ENCODE measurements at places on chromosomes 7 and 10. TPM values are rescaled to one million over a fixed set of nuclear protein-coding genes. Genes with fewer than 3 reads are reported as not detected.

GIMAP1 gene
- total RNA-seq: not detected

C10orf67 gene
- not detected for total RNA-seq

ZMIZ2 gene
- 2.0 TPM for total RNA-seq

COX15 gene
- total RNA-seq: 20.6 TPM

CALHM1 gene
- not detected for total RNA-seq

THSD7A gene
- not detected for total RNA-seq

TLX1 gene
- not detected for total RNA-seq

CCDC7 gene
- 5.7 TPM for total RNA-seq

TSPAN33 gene
- total RNA-seq: 7.0 TPM

SHOC2 gene
- 11.1 TPM for total RNA-seq

VSTM4 gene
- 1.7 TPM for total RNA-seq

ZPBP gene
- not detected for total RNA-seq

SLC18A3 gene
- total RNA-seq: not detected

AKR1C8 gene
- not detected for total RNA-seq

GRCh38 chr10:118783776-118784545 is 29.2 kb upstream of the CACUL1 start:
- no peak for DNase-seq

DNA sequence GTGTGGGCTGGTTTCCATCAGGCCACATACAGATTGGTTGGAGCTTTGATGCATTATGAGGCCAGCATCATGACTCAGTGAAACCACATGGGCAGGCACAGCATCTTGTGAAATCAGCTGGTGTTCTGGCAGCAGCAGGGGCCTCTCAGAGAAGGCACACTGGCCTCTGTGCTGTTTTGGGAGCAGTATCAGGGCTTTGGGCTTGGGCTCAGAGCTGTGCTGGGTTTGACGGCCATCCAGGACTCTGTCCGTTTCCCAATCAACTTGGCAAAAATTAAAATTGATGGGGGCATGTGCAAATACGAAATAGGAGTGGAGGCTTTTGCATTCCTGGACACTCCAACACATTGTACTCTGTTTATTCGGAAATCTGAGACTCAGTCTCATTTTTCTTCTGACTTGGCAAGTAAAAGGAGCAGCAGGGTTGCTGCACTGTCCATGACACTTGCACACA is 190.9 kb downstream of the BMPER start:
- peak; percentile 61 for DNase-seq

DNA sequence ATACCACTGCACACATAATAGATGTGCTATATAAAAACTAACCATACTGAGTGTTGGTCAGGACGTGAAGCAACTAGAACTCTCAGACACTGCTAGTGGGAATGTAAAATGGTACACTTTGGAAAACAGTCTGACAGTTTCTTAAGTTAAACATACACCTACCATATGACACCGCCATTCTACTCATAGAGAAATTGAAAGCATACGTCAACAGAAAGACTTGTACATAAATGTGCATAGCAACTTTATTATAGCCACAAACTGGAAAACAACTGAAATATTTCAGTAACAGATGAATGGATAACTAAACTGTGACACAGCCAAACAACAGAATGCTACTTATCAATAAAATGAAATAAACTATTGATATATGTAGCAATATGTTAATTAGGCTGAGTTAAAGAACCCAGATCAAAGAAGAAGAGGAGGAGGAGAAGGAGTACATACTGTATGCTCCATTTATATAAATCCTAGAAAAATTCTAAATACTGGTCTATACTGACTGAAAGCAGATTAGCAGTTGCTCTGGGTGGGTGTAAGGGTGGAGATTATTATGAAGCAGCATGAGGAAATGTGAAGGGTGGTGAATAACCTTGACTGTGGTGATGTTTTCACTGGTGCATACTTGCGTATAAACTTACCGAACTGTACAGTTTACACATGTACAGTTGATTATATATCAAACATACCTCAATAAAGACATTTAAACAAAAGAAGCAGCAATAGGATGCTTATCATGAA is 48.6 kb downstream of the ARHGAP21 start:
- DNase-seq: no peak

- no peak for DNase-seq
Measured at GRCh38 chr7:25951414-25952260, 200.4 kb upstream of the NFE2L3 start.

DNA sequence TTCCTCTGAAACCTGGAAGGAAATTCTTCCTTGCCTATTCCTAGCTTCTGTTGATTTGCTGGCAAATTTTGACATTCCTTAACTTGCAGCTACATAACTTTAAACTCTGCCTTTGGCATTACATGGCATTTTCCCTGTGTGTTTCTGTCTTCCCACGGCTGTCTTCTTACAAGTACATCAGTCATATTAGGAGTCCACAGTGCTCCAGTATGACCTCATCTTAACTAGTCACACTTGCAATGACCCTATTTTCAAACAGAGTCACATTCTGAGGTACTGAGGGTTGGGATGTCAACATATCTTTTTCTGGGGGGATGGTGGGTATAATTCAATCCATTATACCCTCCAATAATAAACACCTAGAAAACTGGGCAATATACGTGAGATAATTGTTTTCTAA is 37.4 kb upstream of the EPHB6 start:
- DNase-seq: no peak

GRCh38 chr10:124559372-124560132 is 97.9 kb downstream of the LHPP start:
- no peak for DNase-seq

DNA sequence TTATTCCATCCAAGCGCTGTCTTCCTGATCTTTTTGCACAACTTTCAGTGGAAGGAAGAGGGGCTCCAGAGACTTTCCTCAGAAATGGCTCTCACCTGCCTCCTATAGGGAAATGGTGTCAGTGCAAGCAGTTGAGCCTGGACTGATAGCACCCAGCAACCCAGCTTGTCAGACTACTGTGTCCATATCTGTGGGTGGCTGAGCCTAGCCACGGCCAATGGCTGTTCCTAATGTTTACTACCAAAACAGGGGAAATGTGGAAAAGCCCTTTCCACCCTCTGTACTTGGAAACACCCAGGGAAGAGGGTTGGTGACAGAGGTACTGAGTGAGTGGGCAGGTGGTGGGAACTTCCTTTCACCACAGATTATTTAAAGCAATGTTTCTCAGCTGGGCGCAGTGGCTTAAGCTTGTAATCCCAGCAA is 4.3 kb upstream of the YKT6 start:
- DNase-seq: peak; percentile 28

GRCh38 chr7:112280267-112280666 is 73.8 kb downstream of the ZNF277 start:
- DNase-seq: no peak

DNA sequence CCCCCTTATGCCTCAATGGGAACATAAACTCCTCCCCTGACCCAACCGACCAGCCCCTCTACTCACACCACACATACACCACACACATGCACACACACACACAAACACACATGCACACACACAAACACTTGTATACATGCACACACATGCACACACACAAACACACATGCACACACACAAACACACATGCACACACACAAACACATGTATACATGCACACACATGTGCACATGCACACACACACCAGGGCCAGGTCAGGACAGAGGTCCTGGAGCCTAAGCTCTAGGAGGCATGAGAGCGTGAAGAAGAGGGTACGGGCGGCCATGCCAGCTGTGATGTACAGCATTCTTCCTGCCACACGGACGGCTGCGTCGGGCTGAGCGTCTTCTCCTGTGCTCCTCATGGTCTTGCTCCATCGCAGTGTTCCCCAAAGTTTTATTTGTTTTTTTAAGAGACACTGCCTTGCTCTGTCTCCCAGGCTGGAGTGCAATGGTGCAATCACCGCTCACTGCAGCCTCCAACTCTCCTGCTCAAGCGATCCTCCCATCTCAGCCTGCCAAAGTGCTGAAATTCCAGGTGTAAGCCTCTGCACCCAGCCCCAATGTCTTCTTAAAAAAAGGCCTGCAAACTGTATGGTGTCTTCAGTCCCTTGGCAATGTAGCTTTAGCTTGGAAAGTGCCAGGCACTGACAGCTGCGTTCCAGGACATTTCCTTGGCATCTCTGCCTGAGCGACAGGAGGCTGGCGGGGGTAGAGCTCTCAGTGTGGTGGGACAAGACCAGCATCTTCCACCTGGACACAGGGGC is 38.8 kb upstream of the INPP5A start:
- DNase-seq: no peak

GRCh38 chr10:112949143-112949823 is 764 bp upstream of the TCF7L2 start:
- no peak for DNase-seq

DNA sequence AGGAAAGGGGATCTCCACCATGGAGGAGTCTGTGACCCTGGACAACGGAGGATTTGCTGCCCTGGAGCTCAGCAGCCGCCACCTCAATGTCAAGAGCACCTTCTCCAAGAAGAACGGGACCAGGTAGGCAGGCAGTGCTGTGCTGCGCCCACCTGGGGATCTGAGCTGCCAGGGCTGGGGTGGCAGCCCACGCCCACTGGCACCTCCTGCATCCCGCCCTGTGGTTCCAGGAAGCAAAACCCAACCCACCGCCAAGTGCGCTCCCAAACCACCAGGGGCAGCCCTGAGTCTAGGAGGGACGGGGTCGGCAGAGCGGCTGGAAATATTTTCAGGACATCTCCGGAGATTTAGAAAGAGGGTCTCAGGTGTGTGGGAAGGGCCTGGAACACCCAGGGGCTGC is 440.3 kb upstream of the FOXK1 start:
- DNase-seq: no peak

DNA sequence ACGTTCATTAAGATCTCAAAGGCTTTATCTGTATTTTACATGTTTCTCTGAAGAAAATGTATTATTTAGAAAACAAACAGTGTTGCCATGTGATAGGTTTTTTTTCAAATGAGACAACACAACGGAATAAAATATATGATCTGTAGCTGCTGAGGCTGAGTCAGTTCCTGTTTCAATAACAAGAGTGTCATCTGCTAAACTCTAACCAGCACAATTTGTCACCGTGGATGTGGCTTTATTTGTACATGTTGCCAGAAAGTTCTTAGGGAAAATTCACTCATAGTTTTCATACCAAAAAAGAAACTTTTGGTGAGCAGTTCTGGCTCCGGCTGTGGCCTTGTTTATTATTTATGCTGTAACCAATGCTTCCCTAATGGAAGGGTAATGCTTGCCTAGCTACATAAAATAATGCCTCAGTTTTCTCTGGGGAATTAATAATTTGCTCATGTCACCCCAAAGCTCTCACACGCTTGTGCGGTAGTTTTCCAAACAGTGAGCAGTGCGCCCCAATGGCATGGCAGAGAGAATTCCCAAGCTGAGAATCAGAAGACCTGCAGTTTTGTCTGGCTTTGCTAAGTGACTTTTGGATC is 20.3 kb upstream of the KLF6 start:
- DNase-seq: peak; percentile 34

GRCh38 chr10:30160271-30160982 is 101.0 kb upstream of the JCAD start:
- DNase-seq: no peak

GRCh38 chr10:32957341-32958084 is 517 bp downstream of the ITGB1 start:
- DNase-seq: peak; percentile 65

DNA sequence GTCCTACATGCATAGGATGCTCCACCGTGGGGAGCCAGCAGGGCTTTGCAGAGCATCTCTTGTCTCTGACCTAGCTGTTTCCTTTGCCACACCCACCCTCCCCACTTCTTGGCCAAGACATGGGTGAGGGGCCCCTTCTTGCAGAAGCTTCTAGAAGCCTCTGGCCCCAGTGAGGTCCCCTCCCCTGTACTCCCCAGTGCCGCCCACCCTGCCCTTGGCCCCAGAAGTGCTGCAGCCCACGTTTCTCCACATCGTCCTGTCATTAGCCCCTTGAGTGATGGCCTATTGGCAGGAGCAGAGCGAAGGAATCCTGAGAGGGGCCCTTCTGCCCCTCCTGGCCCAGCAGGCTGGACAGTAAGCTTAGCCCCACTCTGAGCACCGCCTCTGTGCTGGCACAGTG is 43.7 kb downstream of the ALOX5 start:
- no peak for DNase-seq

DNA sequence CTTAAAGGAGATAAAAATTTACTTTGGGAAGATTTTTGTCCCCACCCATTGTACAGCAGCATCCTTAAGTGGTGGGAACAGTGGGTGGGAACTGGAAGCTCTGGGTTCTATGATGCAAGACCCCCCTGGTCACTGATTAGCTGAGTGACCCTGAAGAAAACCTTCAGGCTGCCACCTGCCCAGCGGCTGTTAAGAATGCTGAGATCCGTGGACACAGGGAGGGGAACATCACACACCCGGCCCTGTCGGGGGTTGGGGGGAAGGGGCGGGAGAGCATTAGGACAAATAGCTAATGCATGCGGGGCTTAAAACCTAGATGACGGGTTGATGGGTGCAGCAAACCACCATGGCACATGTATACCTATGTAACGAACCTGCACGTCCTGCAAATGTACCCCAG is 14.5 kb downstream of the CARD11 start:
- no peak for DNase-seq

DNA sequence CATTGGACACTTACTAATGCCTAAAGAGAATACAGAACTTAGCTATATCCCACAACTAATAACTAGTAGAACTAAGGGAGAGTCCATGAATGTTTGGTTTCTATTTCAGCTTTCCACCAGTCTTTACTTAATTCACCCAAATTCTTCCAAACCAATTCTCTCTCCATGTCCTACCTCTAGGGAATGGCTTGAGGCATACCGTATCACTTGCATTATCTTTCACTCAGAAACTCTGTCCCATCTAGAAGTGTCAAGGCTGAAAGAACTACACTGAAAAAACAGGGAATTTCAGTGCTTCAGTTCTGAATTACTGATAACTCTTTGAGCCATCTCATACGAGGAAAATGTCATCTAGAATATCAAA is 758 bp downstream of the TMEM168 start:
- DNase-seq: no peak

DNA sequence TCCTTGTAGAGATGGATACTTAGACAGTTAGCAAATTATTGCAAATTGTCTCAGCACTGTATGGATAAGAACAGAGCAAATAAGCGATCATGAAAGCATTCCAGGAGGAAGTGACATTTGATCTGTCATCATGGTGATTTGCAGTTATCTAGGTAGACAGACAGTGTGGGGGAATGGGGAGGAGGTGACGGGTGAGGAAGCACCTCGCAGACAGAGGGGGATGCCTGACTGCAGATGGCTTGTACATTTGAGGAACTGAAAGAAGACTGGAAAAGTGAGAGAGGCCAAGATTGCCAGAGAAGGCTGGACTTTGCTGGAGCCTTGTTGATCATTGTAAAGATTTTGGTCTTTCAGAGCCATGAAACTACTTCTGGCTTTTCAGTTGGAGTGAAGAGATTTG is 318.2 kb upstream of the CELF2 start:
- no peak for DNase-seq

DNA sequence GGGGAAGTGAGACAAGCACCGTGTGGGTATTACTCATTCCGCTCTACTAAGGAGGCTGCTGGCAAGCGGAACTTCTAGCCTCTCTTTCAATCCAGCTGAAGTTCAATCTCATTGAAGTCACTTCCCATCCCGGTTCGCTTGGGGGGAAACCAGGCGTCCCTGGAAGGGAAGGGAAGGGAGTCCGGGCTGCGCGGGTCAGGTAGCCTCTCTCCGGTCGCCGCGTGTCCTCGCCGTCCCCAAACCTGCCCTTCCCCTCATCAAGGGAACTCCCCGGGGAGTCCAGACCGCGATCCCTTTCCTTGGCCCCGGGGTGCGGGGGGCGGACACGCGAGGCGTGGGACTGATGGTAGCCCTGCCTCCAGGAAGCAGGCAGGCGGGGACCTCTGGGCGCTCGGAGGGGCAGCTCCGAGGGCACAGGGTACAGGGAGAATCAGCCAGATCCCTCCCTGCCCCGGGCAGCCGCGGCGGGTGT is 598 bp upstream of the ZEB1 start:
- peak; percentile 77 for DNase-seq

GRCh38 chr7:24842449-24843241 is 85.4 kb upstream of the GSDME start:
- DNase-seq: no peak

Measured in MG63 (cell line).